ENCODE measurements at places on chromosomes 5 and 9.
A peak's percentile ranks its signal among the peaks of the same experiment; 100 is the strongest.

DNA sequence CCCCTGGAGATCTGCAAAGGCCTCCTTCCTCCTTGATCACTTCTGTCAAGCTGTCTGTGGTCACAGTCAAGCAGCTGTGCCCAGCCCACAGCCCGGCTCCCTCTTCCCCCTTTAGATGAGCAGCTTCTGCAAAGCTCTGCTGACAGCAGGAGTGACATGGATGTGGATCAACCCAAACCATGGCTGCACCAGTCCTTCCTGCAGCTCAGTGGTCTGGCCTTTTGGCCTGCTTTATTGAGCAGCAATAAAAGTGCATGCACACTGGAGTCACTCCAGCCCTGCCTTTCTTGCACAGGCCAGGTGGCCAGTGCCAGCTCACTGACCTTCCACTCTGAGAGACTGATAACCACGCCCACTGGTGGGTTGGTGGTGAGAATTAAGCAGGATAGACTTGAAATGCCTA lies 91.3 kb upstream of the OTULINL start:
- no peak for DNase-seq

DNA sequence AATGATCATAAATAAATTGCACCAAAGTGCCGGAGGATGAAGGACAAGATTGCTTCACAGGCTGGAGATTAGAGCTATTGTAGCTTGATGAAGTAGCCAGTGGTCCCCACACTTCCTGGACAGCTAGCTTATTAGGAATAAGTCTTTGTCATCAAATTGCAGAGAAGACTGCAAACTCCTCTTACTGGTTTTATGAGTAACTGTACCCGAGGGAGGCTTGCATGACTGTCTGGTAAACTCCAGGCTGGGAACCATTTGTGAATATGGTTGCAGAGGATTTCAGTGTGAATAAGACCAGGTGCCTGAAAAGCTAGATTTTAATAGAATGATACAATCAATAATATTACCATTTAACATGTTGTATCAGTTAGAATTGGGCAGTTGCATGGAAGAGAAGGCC lies 36.5 kb upstream of the SEMA5A start:
- no peak for DNase-seq

- DNase-seq, result peak; percentile 72
These were observed at the start of gene HBEGF for GRCh38 chr5:140346348-140347221. Gene HBEGF (minus strand): TSS chr5:140346603. CDS start chr5:140346328, 275 bp downstream.

- DNase-seq, result no peak
These were observed 427.8 kb downstream of the BNC2 start for GRCh38 chr9:16442622-16443021.

DNA sequence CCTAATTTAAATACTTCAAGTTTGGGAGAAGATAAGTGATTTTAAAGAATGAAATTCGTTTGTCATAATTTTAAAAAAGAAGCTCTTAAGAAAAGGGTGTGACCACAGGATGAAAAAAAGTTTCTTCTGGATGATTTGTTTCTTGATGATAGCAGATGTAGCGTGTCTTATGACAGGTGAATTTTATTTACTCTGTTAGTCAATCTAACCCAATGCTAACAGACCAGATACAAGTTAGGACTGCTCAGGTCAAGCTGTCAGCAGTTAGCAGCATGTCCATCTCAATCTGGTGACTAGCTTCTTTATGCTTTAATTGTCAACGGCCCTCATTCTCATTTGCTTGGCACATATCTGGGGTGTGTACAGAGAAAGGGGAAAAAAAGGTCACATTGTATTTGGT lies 456.0 kb downstream of the BNC2 start:
- DNase-seq, result no peak

DNA sequence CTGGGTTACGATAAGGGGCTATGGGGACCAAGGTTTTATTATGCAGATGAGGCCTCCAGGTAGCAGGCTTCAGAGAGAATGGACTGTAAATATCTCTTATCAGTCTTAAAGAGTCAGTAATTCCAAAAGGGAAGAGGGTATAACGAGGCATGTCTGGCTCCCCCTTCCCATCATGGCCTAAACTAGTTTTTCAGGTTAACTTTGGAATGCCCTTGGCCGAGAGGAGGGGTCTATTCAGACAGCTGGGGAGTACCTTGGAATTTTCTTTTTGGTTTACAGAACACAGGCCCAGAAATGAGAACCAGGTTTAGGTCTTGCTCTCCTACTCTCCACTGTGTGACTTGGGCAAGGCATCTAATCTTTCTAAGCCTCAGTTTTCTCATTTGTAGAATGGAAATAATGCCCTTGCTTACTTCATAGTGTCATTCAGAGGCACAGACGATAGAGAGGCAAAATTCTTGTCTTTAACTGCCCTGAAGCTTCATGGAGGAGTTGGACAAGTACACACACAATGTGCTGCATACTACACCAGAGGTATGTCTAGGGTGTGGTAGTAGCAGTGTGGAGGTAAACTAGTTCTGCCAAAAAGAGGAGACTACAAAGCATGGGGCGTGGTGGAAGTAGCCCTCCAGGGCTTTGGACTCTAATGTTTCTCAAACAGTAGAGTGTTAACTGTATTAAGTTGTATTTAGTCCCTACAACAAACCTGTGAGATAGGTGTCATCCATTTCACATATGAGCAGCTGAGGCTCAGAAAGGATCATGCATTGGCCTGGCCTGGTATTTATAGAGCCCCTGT lies 45.5 kb downstream of the IRF1 start:
- no peak for DNase-seq

DNA sequence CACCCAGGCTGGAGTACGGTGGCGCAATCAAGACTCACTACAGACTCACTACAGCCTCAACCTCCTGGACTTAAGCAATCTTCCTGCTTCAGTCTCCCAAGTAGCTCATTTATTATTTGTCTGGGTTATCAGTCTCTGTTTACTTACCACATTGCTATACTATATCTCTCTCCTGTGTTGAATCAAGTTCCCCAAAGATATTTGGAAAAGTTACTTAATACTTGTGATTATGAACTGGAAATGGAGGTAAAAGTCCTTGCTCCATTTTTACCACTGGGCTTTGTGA lies 55.6 kb downstream of the ANGPTL2 start:
- no peak for DNase-seq

GRCh38 chr5:89735082-89735481 lies 674.5 kb downstream of the CETN3 start:
- no peak for DNase-seq

DNA sequence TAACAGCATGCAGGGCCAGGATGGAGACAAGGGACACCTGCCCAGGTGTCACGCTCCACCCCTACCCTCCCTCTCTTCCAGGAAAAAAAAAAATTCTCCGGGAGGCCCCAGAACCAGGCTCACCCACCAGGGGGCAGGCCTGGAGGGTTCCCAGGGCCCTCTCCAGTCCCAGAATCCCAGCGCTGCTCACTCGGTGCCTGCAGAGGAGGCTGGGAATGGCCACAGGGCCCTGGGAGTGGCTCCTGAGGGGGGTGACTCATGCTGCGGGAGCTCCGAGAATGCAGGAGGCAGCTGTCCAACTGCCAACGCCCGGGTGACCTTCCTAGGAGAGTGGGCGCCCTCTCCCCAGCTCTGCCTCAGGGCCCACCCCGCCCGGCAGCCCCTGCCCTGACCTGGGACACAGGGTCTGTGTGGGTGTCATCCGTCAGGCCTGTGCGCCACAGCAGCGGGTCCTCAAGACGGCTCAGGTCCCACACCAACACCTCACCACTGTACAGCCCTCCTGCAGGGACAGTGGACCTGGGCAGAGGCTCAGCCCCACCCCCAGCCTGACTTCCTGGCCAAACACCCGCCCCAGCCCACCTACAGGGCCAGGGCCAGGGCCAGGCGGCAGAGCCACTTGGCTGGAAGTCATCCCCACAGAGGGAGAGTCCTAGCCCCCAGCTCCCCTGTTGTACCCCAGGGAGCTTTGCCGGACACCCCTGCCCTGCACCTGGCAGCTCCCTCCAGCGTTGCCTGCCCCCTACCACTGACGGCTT lies 21.2 kb downstream of the DYNC2I2 start:
- peak; percentile 95 for DNase-seq

- no peak for DNase-seq
These were observed 87.0 kb downstream of the DAB2IP start for GRCh38 chr9:121738411-121738810.

GRCh38 chr9:27771803-27772545 lies 198.7 kb upstream of the C9orf72 start:
- no peak for DNase-seq

GRCh38 chr9:95316794-95317118 lies 753 bp downstream of the FANCC start:
- peak; percentile 65 for DNase-seq

GRCh38 chr5:142814122-142814521 lies 43.9 kb downstream of the ARHGAP26 start:
- DNase-seq, result no peak

GRCh38 chr5:109656829-109657228 lies 32.9 kb upstream of the MAN2A1 start:
- no peak for DNase-seq

DNA sequence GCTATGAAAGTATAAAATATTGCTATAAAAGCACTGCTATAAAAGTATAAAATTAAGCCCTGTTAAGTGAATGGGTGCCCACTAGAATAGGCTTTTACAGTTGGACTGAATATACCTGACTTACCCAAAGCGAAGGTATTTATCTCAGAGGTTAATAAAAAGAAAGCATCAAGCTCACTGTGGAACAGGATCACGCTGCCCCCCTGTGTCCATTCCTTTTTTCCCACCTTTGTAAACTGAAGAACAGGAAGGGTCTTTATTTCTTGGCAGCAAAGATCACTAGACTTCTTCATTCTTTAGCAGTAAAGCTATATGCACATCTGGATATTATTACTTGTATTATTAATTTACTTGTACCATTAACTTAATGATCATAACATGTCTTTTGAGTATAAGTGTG lies 22.1 kb upstream of the PLPP6 start:
- no peak for DNase-seq

- DNase-seq, result no peak
These were observed 62.5 kb upstream of the ITGA1 start for GRCh38 chr5:52725065-52725746.

- no peak for DNase-seq
These were observed 19.4 kb downstream of the ERGIC1 start for GRCh38 chr5:172853355-172853975.

DNA sequence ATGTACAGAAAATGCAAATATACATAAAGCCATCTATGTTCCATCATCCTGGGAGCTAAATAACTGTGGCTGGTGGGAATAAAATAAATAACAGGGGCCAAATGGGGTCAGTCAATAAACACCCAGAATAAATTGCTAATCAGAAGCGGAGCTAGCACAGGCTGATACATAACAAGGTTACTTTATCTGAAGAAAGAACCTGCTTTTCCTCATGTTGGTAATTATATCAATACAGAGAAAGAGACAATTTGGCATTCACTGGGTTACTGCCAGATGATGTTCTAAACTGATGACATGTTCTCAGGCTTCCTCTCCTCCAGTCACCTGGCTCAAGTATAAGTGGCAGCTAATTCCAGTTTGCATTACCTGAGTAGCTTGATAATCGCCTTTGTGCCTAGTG lies 144.9 kb upstream of the CD180 start:
- DNase-seq, result no peak

DNA sequence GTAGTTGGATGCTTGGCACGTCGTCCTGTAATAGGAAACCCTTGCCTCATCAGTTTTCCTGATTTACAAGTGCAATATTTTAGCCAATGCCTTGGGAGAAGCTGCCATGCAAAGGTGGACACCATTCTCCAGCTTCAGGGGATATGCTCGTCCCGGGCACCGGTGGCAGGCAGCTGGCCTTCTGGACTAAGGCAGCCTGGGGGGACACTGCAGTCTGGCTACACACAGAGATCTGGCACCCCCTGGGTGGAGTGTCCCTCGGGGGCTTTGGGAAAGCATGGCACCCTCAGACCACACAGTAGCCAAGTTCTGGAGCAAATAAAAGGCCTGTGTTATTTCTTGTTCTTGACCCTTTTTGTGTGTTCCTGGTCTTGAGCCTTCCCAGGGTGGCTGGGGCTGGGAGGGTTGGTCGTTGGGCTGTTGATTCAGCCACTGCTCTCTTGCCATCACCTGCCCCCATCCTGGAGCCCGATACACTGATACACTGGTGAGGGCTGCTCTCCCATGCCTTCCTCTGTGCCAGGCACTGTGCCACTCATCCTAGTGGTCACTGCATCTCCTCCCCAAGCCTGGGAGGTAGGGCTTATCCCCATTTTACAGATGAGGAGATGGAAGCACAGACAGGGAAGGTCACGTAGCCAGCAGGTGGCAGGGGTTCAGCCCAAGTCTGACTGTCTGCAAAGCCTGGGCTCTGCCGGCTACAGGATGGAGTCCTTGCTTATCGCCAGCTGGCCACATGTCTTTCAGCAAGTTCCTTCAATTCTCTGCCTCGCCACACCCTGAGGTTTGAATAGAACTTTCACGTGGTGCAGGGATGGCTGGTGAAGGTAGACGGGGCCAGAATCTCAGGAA lies 134.1 kb downstream of the RGS3 start:
- no peak for DNase-seq
